ENCODE measurements at places on chromosomes 3 and 15.

- no peak for DNase-seq
These were observed 46.4 kb downstream of the ST3GAL6 start for GRCh38 chr3:98809557-98809956.

DNA sequence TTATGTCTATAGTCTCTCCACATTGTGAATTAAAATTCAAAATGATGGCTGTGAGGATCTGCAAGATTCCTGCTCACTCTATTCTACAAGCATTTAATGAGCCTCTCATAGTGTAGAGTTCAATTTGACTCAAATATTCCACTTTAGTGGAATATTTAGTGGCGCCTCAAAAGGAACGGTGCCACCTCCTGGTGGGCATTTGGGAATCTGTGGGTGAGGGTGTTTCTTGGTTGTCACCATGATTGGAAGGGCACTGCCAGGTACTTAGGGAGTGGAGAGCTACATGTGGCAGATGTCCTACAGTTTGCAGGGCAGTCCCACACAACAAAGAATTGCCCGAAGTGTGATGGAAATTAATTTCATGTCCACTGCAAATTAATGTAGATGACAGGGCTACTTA is 21.5 kb upstream of the KCNMB3 start:
- DNase-seq = no peak

DNA sequence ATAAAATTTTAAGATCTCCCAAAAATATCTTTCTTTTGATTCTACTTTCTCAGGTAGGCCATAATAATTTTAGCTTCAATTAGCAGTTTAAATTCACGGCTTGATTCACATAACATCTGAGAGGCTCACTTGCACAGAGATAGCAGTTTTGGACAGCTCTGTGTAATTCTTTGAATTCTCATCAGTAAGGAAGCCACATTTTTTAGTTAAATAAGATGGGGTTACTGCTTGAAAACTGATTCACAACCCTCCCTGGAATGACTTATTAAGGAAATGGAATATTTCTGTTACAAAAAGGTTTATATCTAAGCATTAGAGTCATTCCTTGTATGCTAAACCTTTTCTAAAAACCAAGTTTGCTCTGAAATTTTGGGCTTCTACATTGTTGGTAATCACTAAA is 212.7 kb downstream of the ALCAM start:
- DNase-seq = no peak

DNA sequence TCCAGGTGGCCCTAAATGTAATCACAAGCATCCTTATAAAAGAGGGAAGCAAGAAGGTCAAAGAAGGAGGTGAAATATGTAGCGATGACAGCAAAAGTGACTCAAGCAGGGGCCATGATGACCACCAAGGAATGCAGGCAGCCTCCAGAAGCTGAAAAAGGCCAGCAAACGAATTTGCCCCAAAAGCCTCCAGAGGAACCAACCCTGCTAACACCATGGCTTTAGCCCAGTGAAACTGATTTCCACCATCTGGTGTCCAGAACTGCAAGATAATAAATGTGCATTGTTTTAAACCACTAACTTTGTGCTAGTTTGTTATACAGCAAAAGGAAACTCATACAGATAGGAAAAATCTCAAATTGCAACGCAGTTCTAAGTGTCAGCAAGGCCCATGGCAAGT is 23.0 kb upstream of the RBSN start:
- no peak for DNase-seq

- DNase-seq = no peak
These were observed 66.3 kb upstream of the NAALADL2 start for GRCh38 chr3:174792864-174793263.

DNA sequence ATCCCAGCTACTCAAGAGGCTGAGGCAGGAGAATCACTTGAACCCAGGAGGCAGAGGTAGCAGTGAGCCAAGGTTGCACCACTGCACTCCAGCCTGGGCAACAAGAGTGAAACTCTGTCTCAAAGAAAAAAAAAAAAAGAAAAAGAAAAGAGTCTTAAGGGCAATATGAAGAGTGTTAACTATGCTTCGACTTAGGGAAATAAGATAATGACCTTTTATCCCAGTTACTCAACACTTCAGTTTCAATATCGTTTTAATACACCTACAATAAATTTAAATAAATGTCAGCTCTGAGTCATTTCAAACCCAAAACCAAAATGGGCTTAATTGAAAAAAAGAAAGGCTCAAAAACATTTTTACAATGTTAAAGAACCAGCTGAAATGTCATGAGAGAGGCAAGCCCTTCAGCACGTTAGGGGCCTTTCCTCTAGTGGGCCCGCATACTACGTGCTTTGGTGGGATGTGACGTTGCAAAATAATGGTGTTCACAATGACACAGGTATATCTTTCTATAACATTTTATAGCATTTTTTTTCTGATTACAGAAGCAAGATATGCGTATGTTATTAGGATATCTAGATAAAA is 15.3 kb downstream of the FYCO1 start:
- DNase-seq = no peak

- no peak for DNase-seq
These were observed 231.6 kb upstream of the AGTR1 start for GRCh38 chr3:148466143-148466542.

GRCh38 chr3:10232137-10232536 is 16.1 kb upstream of the TATDN2 start:
- no peak for DNase-seq

GRCh38 chr3:61141227-61141626 is 110.0 kb downstream of the FHIT start:
- no peak for DNase-seq

DNA sequence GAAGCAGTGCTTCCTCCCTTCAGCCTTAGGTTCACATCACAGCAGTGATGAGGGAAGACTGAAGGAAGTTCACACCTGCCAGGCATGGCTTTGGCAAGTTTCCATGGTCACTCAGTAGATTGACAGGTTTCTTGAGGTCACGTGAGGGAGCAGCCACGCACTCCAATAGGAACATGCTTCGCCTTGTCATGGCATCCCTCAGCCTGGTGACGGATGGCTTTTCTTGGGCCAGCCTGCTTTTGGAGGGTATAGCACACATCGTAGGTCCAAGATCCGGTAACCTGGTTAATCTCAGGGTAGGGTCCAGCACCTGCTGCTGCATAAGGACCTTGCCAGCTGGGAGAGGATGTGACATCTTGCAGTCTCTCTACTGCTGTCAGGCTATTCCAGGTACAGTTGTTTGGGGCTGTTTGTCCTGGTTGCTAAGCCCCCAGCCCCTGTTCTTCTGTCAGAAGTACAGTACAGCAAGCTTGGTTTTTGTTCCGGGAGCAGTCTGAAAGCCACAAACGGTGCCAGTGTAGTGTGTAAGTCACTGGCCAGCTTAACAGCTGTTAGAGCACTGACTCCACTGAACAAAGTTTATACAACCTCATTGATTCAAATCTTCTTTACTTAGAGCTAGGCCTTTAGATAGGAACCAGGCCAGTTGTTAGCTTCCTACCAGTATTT is 42.3 kb downstream of the PSMD6 start:
- no peak for DNase-seq

- no peak for DNase-seq
These were observed 34.2 kb upstream of the GALNT15 start for GRCh38 chr3:16140116-16140893.

- peak; percentile 19 for DNase-seq
These were observed 740 bp downstream of the MAGI1 start for GRCh38 chr3:66037986-66038369.

DNA sequence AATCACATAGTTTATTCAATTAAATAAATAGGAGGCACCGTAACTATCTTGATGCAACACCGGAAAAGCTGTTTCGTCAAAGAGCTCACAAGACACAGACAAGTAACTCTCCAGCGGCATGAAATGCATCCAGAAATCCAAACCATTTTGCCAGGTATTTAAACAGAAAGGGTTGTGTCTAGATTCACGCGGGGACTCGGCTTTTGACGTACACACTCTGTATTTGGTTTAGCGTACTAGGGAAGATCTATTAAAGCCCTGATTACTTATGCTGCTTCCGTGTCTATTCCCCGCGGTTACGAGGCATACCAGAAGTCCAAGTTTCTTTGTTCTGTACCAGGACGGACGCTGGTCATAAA is 718 bp downstream of the BNIP2 start:
- peak; percentile 65 for DNase-seq

DNA sequence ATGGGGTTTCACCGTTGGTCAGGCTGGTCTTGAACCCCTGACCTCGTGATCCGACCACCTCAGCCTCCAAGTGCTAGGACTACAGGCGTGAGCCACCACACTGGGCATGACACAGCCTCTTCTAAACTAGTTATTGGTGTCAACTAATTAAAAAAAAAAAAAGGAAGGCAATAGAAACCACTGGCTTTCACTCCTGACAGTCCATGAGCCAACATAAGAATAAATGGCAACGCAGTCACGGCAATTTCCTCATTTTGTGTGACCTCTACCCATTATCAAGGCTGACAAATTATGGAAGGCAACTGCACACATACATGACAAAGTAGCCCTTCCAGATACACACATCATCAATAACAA is 5.9 kb downstream of the ARHGEF3 start:
- DNase-seq = no peak

DNA sequence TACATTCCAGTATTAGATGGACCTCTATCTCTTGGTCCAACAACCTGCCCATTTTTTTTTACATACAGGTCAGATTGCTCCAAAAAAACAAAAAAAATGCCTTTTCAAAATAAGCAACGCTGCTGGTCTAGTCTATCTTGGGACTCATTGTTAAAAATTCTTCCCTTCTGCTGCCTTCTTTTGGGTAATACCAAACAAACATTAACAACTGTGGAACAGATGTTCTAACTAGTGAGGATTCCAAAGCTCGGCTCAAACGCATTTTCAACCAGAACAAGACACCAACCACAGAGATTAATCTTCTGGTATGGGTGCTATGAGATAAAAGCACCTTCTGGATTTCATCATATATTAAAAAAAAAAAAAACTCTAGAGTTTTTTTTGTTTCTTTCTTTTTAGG is 24.7 kb downstream of the ARHGAP31 start:
- no peak for DNase-seq

DNA sequence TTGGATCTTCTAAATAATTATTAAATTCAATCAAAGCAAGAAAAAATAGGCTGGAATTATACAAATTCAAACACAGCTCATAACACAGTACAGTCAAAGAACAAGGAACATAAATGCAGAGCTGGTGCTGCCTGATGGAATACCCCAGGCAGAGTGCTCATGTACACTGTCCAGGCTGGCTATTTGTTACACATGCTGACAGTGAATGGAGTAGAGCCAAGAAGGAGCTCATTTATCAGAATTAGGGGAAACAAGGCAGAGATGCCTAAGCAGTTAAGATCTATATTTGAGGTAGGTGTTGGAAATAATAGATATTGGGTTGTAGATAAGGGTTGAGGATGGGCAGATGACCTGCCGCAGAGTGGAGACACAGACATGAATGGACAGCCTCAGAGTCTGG is 788.2 kb upstream of the ARPP21 start:
- DNase-seq = no peak

GRCh38 chr15:33152502-33153109 is 41.9 kb downstream of the FMN1 start:
- DNase-seq = no peak

- DNase-seq = no peak
These were observed 325.9 kb downstream of the TIGIT start for GRCh38 chr3:114619771-114620170.

GRCh38 chr3:15269091-15269989 is 63.0 kb downstream of the SH3BP5 start:
- no peak for DNase-seq

DNA sequence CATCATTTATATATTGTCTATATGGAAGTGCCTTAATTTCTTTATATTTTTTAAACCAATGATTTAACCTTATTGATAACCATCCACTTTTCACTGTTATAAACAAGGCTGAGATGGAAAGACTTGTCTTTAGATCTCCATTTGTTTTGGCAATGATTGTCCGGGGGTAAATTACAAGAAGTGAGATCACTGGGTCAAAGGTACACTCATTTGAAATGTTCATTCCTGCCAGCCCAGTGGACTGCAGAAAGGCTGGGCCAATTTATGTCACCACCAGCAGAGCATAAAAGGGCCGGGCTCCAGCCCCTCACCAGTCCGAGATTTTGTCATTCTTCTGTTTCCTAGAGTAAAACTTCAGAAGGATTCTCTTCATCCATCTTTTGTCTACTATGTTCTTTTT is 93.6 kb upstream of the NEO1 start:
- no peak for DNase-seq

DNA sequence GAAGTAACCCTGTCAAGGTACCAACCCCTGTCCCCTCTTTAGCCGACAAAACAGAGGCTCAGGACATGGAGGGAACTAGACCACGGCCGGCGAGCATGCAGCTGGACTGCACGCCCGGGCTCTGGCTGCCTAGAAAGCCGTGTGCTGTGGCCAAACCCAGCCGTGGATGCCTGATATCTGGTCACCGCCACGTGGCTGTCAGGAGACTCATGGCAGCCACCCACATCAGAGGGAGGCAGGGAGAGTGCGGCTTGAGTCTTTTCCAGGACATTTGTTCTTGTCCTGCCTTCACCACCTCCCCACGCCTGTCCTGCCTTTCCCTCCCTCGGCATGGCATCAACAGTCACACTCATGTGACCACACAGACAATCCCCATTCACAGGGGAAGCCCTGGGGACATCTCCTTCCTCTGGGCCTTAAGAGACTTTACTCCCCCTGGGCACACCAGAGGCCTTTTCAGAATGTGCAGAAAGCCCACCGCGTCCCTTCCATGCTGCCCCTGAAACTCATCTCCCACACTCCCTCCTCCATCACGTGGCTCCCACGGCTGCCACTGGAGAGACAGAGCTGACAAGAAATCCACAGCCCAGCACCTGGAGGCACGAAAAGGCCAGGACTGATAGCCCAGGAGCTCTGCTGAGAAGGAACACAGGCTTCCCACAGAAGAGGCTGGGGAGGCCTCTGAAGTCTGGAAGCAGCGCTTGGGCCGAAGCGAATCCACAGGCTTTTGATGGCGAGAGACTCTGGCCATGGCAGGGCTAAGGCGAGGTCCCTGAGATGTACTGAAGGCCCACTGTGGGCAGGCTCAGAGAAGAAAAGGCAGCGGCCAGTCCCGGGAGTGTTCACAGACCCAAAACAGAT is 71.2 kb upstream of the IQSEC1 start:
- DNase-seq = no peak

DNA sequence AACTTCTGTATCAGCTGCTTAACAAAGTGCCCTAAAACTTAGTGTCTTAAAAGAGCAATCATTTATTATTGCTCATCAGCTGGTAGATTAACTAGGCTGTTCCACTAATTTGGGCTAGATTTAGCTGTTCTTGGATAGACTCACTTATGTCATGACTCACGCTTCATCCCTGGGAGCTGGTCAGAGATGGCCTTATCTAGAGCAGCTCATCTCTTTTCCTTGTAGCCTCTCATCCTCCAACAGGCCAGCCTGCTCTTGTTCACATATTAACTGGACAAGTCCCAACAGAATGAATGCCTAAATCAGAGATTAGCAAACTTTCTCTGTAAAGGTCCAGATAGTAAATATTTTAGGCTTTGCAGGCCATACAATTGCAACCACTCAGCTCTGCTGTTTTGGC is 66.9 kb upstream of the PLAAT1 start:
- DNase-seq = no peak
